ENCODE measurements at places on chromosomes 4 and X. TPM values are rescaled to one million over a fixed set of nuclear protein-coding genes. Genes with fewer than 3 reads are reported as not detected.

- no peaks in the 10 kb centered on the region for H3K36me3 ChIP-seq
- H3K27ac ChIP-seq = no peak overlapping the region
- DNase-seq = no peak
- no peak overlapping the region for H3K4me3 ChIP-seq
Observed at GRCh38 chrX:119337201-119337600, 61.9 kb upstream of the SLC25A43 start.

Gene REELD1
- 0.21 TPM for total RNA-seq

DNA sequence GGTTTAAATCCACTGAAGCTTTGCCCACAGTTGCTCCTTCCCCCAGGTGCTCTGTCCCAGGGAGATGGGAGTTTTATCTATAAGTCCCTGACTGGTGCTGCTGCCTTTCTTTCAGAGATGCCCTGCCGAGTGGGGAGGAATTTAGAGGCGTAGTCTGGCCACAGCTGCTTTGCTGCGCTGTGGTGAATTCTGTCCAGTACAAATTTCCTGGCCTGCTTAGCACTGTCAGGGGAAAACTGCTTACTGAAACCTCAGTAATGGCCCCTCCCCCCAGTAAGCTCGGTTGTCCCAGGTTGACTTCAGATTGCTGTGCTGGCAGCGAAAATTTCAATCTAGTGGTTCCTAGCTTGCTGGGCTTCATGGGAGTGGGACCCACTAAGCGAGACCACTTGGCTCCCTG lies 40.1 kb downstream of the UGT2B17 start:
- H3K36me3 ChIP-seq = no peaks in the 10 kb centered on the region
- no peak overlapping the region for H3K27ac ChIP-seq
- no peak overlapping the region for H3K4me3 ChIP-seq
- H3K27me3 ChIP-seq = no peaks in the 10 kb centered on the region
- DNase-seq = no peak

- no peak overlapping the region for H3K4me3 ChIP-seq
- peak; percentile 32 for DNase-seq
- H3K4me1 ChIP-seq = no peaks in the 10 kb centered on the region
- no peaks in the 10 kb centered on the region for H3K36me3 ChIP-seq
- no peaks in the 10 kb centered on the region for H3K27me3 ChIP-seq
Observed at GRCh38 chrX:15349046-15349445, 13.7 kb upstream of the PIGA start.

GRCh38 chr4:105990933-105991332 lies 95.7 kb downstream of the NPNT start:
- no peaks in the 10 kb centered on the region for H3K36me3 ChIP-seq
- H3K27me3 ChIP-seq = no peaks in the 10 kb centered on the region
- peak; percentile 89 for DNase-seq
- peak overlapping the region; percentile 73 for H3K27ac ChIP-seq
- H3K4me1 ChIP-seq = no peaks in the 10 kb centered on the region

DNA sequence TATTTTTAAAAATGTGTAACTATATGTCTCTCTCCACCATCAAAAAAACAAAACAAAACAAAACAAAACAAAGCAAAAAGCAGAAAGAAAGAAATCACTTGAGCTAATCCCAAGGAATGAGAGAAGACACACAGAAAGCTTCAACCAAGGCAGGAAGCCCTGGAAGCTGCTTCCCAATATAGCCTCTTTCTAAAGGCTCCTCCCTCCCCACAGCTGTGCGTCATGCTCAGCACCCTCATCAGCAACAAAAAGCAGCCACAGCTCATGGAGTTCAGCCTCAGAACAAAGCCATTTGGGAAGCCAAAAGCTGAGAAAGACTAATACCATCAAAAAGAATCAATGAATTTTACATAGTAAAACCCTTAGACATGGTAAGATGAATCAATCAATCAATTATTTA lies 501.6 kb upstream of the SMIM31 start:
- no peak overlapping the region for H3K27ac ChIP-seq
- no peak for DNase-seq
- H3K4me3 ChIP-seq = no peak overlapping the region
- no peaks in the 10 kb centered on the region for H3K4me1 ChIP-seq
- H3K27me3 ChIP-seq = no peaks in the 10 kb centered on the region

Gene VCX
- not detected for total RNA-seq

- peak overlapping the region; percentile 91 for H3K27ac ChIP-seq
- no peak overlapping the region for H3K4me3 ChIP-seq
- H3K36me3 ChIP-seq = no peaks in the 10 kb centered on the region
Observed at GRCh38 chr4:147828331-147828905, 96.5 kb downstream of the ARHGAP10 start.
